T-helper 9 cell (primary cell): ENCODE measurements at places on chromosomes 4 and X.

DNA sequence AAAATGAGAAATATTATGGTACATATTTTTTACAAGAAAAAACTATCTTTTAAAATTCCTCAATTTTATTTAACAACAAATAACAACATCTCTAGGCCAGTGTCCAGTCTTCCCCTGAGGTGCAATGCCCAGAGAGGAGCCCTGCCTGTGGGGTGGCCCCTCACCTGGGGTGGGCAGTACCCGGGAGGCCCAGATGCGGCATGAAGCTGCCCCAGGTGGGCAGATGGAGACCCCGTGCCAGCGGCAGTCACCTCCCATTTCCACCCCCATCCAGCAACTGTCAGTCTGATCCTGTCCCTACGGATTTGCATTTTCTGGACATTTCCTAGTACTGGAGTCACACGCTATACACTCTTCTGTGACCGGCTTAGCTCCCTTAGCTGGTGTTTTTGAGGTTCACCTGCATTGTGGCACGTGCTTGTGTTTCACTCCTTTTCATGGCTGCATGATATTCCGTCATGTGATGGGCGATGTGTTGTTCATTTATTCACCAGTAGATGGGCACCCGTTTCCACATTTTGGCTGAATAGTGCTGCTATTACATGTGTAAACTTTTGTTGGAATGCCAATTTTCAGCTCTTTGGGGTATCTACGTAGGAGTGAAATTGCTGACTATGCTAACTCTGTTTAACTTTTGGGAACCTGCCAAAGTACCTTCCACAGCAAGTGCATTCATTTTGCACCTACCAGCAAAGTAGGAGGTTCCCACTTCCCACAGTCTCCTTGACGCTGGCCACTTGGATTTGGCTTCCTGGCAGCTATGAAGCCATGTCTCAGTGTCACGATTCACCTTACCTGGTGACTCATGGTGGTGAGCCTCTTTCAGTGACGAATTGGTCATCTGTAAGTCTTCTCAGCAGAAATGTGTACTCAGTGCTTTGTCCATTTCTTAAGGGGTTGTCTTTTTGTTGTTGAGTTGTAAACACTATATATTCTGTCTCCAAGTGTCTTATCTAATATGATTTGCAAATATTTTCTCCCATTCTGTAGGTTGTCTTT lies 11.7 kb upstream of the MAEA start:
- no peak for DNase-seq

DNA sequence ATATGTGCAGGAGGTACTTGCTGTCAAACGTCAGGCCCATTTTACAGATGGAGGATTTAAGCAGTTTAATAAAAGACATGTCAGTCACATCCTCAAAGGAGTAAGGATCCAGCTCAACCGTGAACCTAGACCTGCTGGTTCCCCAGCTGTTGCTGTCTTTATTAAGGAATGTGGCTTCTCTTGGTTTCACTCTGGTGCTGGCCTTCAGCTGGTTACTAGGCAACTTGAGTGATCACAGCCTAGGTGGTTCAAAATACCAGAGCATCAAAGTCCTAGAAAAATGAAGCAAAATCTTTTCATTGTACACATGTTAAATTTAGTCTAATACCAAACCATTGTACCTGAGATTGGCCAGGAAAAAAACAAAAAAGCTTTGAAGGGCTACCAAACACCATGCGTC lies 32.7 kb upstream of the GLRA2 start:
- no peak for DNase-seq

- DNase-seq: no peak
Measured at GRCh38 chrX:14412686-14413085, 116.7 kb upstream of the GLRA2 start.

GRCh38 chr4:93303440-93303839 lies 525.1 kb upstream of the ATOH1 start:
- no peak for DNase-seq

DNA sequence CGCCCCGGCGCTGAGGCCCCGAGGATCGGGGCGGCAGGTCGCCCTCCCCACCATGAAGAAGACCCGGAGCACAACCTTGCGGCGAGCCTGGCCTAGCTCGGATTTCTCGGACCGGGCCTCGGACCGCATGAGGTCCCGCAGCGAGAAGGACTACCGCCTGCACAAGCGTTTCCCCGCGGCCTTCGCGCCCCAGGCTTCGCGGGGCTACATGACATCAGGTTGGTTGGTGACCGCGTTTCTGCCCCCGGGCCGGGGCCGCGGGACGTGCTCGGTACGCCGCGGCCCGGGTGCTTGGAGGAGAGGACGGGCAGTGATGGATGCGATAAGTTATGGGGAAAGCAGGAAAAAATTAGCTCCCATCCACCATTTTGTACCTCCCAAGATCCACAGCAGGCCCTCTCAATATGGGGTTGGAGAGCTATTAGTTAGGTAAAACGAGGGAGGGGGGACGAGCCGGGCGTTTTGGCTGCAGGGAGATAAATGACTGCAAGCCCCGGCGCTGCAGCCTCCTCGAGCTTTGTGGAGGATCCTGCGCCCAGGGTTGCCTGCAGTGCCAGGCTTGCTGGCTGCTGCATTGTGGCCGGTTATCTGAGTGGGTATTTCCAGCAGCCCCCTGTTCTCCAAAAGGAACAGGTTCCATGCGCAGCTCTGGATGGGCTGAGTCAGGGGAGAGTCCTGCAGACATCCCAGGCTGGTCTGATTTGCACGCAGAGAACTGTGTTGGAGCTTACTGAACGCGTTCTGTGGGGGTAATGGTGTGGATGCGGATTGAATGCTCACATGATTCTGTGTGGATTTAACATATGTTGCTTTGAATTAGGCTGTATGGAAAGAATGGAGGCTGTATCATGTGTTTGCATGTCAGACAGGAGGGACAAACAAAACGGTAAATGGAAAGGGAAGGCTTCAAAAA lies 1.9 kb downstream of the STOX2 start:
- DNase-seq: no peak

DNA sequence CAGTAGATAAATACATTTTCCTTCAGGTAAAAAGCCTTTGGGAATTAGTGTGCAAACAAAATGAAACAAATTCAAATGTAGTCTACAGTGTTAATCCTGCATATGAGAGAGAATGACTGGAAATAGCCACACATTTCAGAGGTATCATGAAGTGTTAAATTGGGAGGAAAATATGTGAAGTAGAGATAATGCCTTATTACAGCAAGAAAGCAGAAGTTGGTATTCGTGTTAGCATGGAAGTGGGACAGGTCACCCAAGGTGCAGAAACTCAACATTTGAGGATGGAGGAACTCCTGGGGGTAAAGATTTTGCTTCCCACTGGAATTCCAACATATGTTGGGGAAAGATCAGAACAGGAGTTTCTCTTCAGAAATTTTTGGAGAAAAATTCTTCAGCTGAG lies 51.3 kb downstream of the EMCN start:
- no peak for DNase-seq

GRCh38 chr4:128512161-128512560 lies 224.5 kb upstream of the PGRMC2 start:
- DNase-seq: no peak

DNA sequence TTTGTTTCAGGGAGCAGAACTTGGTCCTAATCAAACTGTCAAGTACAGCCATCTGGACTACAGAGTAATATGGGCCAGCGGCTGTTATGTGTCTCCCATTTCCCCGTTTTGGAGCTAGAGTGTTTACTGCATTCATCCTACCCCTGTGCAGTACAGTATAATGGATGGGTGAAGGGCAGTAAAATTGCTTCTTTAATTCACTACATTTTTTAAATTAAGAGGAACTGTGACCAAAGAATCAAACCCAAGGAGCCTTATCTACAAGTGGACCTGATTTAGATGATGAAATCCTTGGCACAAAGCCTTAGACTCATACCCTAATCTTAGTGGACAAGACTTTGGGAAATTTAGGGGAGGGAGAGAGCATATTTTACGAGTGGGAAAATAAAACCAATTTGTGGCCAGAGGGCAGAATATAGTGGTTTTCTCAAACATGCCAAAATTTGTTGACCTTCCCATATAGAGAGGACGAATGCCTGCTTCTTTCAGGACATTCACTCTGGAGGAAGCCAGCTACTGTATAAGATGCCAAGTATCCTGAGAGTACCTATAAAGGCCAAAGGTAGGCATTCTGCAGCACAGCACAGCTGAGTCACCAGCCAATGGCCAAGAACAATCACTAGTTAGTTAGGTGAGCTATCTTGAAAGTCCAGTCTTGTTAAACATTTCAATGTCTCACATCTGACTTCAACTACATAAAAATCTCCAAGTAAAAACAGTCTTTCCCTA lies 253.8 kb upstream of the KCNIP4 start:
- DNase-seq: no peak

DNA sequence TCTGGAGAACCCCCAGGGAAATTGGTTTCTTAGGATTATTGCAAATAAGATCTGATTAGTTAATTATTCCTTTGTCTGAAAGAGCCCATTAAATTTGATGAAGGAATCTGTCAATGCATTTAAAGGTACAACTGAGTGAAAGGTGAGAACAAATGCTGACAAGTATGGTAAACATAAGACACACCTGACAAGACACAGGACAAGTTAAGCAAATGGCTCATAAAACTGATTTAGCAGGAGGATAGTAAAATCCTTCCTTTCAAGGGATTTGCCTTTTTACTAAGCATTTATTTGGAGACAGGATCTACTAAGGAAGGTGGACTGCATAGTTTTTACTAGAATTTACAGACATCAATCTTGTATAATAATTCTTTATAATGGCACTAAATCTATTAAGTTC lies 553.9 kb downstream of the SPRY1 start:
- no peak for DNase-seq

GRCh38 chrX:150942942-150943594 lies 40.1 kb upstream of the HMGB3 start:
- no peak for DNase-seq

- DNase-seq: no peak
Measured at GRCh38 chr4:94516999-94517398, 65.3 kb downstream of the PDLIM5 start.

DNA sequence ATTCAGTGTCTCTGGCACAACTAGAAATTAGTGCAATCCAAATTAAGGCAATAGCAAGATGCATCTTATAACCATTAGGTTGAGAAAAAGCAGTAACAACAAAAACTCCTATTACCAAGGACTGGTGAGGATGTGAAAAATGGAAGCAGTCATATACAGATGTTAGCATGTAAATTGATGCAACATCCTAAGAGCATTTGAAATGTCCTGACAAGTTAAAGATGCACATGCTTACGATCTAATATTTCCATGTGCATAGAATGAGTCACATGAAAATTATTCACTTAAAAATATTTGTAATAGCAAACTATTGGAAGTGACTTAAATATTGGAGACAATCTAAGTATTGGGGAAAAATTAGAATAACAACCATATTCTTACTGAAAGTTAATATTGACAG lies 163.0 kb downstream of the FAM13A start:
- DNase-seq: no peak
